ENCODE measurements at places on chromosomes 12 and 14.

GRCh38 chr12:19248929-19249602, 119.5 kb downstream of the PLEKHA5 start:
- no peak for ATAC-seq

DNA sequence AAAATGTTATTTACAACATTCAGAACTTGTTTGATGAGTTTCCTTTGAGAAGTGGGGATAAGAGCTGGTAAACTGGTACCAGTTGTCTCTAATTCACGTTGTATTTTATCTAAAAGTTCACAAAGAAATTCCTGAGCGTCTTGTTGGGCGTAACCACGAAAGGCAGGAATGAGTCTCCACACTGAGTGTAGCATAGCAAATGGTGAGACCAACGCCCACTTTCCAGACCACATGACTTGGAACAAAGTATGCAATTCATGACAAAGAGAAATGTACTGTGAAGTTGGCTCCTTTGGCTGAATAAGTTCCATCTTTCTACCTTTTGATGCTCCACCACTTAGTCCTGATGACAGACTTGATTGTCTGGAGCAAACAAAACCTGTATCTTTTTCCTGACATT, 18.4 kb downstream of the USP44 start:
- no peak for ATAC-seq

- ATAC-seq: no peak
Observed at GRCh38 chr12:66800046-66800445, 121.2 kb upstream of the GRIP1 start.

DNA sequence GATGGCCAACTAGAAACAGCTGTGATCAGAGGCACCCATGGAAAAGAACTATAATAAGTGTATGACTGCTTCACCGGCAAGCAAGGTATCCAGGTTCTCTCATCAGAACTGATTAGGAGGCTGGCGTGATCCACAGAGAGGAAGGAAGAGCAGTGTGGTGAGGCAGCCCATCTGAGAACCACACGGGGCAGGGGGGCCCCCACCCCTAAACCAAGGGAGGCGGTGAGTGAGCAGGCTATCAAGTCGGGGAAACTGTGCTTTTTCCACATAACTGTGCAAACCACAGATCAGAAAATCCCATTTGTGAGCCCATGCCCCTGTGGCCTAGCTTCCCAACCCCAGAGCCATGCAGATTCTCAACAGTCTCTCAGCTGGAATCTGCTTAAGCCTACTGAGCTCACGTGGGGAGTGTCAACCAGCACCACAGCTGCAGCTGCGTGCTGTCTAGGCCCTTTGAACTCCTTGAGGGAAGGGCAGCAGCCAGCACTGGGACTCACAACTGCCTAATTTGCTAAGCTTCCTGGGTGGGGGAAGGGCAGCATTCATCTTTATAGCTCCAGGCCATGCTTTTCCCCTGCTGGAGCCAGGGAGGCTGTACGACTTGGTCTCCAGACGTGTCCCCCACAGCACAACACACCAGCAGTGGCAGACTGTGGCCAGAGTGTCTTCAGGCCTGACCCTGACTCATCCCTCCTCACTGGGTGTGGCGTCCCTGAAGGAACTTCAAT, 444.4 kb upstream of the ATP2B1 start:
- peak; percentile 97 for ATAC-seq

DNA sequence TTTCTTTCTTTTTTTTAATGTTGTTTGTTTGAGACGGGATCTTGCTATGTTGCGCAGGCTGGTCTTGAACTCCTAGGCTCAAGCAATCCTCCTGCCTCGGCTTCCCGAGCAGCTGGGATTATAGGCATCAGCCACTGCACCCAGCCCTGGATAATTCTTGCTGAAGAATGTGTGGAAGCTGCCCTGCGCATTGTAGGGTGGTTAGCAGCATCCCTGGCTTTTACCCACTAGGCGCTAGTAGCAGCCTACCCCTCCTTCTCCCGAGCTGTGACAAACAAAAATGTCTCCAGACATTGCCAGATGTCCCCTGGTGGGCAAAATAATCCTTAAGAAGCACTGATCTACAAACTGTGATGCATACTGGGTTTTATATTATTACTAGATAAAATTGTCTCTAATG, 6.6 kb downstream of the DCAF4 start:
- no peak for ATAC-seq

DNA sequence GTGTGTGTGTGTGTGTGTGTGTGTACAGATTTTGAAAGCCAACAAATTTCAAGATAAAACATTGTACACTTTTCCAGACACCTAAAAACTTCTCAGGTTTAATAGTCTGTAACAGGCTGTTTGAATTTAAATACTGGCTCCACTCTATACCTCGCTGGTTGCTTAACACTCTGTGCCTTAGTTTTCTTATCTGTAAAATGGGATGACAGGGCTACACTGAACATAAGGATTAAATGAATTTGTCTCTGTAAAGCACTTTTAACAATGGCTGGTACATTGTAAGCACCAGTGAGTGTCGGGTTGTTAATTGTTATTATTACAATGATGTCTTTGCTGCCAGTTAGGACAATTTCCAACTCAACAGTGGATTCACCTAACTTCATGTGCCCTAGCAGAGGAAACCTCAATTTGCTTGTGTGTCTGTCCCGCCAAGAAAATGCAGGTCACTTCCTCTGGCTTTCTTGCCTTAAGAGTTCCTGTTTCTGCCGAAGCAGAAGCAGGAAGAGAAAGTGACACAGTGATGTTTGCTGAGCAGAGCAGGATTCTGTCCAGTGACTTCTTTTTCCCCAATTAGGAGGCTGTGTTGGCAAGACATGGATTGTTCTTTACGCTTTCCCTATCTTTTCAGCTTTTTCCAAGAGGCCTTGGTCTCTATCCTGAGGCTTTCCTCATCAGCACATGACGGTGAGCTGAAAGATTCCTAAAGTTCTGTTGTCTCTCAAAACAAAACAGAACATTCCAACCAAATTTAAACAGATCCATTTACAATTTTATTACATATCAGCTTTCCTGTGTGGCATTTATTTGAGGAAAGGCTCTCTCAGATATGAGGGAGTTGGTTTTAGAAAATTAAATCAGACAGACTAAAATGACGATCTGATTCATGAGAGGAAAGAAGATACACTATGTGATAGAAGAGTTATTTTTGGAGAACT, 154.1 kb upstream of the ATP2B1 start:
- no peak for ATAC-seq

- no peak for ATAC-seq
Observed at GRCh38 chr12:71174825-71175224, 17.0 kb upstream of the TSPAN8 start.

GRCh38 chr14:58633831-58634230, 3.9 kb upstream of the DACT1 start:
- no peak for ATAC-seq

DNA sequence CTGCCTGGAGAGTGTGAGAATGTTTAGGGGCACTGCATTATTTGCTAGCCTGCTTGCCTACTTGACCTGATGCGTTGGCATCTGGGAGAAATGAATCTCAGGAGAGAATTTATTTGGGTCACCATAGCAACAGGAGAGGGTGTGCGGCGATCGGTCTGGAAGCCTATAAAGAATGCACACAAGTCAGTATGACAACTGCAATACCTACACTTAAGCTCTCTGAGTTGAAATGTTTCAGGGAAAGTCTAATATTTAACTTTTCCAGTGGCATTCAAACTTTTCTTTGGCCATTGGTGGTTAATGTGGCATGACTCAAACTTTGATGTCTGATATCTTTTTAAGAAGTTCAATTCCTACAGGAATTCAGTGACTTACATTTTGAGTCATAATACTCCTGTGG, 205.1 kb downstream of the NEDD1 start:
- peak; percentile 45 for ATAC-seq

DNA sequence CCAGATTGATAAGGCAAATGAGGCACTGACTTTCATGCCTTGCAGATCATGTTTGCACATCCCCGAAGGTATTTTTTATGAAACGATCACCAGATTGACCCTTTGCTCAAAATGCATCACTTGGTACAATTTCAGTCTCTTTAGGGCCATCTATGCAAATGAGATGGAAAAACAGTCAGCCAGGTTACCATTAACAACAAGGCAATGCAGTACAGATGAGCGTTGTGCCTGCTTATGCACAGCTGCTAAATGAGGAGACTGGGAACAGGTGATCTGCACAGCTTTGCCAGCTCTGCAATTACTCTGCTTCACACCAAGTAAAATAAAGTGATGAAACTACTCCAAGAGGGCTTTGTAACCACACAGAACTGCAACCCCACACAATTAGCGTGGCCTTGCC, 26.1 kb upstream of the PLEKHG7 start:
- ATAC-seq: no peak

GRCh38 chr12:57224973-57225679, 4.4 kb upstream of the SHMT2 start:
- peak; percentile 42 for ATAC-seq
